B cell (primary cell): ENCODE measurements at places on chromosomes 6 and 20. TPM values are rescaled to one million over a fixed set of nuclear protein-coding genes. Genes with fewer than 3 reads are reported as not detected.

DNA sequence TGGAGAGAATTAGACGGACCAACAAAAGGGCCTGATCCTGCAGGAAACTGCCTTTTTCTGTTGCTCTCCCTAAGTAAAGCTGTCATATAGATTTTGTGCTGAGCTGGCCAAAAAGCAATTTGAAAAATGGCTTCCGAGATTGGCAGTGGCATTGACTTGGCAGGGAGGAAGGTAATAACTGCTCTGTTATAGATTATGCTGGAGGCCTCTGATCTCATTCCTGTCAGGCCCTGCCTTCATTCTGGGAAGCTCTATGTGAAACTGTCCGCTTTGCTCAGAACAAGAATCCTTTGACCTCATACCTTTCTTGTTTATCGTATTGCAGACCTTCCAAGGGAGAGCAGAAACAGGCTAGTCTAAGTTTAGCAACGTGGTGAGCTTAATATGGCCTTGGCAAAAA, 234.4 kb downstream of the PHACTR1 start:
- no peak overlapping the region for H3K27ac ChIP-seq
- no peaks in the 10 kb centered on the region for H3K4me1 ChIP-seq
- no peak for DNase-seq
- no peaks in the 10 kb centered on the region for H3K27me3 ChIP-seq

- H3K4me3 ChIP-seq, result no peak overlapping the region
- no peak for DNase-seq
- H3K36me3 ChIP-seq, result no peaks in the 10 kb centered on the region
- no peaks in the 10 kb centered on the region for H3K4me1 ChIP-seq
- no peak overlapping the region for H3K27ac ChIP-seq
Measured at GRCh38 chr6:45445749-45446549, 68.2 kb upstream of the SUPT3H start.

GRCh38 chr6:154993710-154994109, 1.4 kb upstream of the TIAM2 start:
- no peaks in the 10 kb centered on the region for H3K36me3 ChIP-seq
- no peak overlapping the region for H3K4me3 ChIP-seq
- no peak for DNase-seq
- no peaks in the 10 kb centered on the region for H3K27me3 ChIP-seq
- no peak overlapping the region for H3K27ac ChIP-seq
- peaks cover 8% of the 10 kb centered on the region for H3K4me1 ChIP-seq

DNA sequence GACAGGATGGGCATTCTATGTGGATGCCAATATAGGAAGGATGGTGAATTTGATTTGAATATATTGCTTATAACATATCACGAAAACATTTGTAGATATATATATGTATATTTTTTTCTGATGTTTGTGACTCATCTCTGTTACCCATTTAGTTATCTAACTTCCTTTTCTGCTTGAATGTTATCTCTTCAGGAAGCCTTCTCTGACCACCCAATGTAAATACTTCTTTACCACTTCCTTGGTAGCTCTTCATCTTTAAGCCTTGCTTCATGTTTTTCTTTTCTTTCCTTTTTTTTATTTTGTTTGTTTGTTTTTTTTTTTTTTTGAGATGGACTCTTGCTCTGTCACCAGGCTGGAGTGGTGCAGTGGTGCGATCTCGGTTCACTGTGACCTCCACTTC, 260.5 kb upstream of the EPHA7 start:
- no peak for DNase-seq
- H3K36me3 ChIP-seq, result no peaks in the 10 kb centered on the region
- no peaks in the 10 kb centered on the region for H3K4me1 ChIP-seq
- no peak overlapping the region for H3K4me3 ChIP-seq

GRCh38 chr6:143449714-143450452, 612 bp downstream of the ADAT2 start:
- peak overlapping the region; percentile 83 for H3K4me3 ChIP-seq
- H3K36me3 ChIP-seq, result no peaks in the 10 kb centered on the region
- peak overlapping the region; percentile 59 for H3K27ac ChIP-seq
- no peaks in the 10 kb centered on the region for H3K27me3 ChIP-seq

The TRIM10 gene
- not detected in 2 replicates for polyA plus RNA-seq

The TPD52L1 gene
- polyA plus RNA-seq, result not detected in 2 replicates

The RHAG gene
- not detected in 2 replicates for polyA plus RNA-seq

DNA sequence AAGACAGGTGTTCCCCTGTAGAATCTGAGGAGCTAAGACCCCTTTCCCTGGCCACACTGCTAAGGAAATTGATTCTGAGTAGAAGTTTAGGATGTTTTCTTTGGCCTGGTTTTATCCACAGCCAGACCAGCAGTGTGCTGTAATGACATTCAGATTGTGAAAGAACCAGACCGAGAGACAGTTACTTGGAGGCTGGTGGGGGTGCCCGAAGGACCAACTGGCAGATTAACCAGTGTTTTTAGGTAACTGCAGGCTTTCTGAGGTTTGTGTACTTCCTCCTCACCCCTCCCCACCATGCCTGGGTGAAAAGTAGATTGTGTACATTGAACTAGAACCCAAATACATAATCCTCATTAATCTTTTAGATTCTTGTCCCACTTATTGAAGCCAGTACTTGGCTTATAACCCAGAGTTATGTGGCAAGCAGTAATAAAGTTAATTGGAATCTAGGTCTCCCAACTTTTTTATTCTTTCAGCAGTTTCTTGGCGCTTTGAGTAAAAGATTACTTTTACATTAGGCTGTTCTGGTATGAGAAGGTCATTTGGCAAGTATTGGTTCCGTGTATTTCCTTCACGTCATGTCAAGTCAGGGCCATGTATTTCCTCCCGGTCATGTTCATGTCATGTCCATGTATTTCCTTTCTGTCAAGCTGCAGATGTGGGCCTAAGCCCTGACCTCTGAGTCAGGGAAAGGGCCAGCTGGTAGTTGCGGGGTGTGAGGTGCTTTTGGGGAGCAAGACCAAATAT, 93.7 kb downstream of the TCP11 start:
- H3K36me3 ChIP-seq, result no peaks in the 10 kb centered on the region
- no peak overlapping the region for H3K4me3 ChIP-seq
- DNase-seq, result no peak
- H3K4me1 ChIP-seq, result peaks cover 14% of the 10 kb centered on the region
- H3K27ac ChIP-seq, result no peak overlapping the region
- H3K27me3 ChIP-seq, result no peaks in the 10 kb centered on the region

DNA sequence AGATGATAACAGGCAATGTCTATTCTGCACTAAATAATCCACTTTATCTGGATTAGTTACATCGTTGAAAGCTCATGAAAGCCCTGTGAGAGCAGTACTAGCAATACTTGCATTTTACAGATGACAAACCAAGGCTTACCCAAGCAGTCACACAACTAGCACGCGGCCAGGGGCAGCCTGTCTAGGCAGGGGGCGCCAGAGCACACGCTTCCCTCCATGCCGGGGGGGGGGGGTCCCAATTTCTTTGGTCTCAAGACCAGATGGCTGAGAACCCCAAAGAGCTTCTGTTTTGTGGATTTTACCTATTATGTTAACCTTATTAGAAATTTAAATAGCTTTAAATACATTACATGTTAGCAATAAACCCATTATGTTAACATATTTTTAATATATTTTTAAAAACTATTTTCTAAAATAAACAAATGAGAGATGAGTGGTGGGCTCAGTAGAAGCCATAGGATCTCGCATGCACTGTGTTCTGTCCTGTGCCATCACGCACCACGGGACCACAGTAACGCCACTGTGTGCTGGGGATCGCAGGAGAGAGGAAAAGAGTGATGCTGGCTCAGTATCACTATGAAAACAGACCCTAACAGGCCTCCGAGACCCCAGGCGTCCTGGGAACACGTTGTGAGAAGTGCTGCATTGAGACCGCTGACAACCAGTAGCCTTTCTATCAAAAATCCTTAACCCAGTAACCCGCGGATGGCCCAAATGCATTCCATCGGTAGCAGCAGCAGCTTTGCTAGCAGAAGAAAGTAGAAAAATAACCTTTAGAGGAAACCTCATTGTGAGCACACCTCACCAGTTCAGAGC, 5.3 kb upstream of the PRR18 start:
- no peaks in the 10 kb centered on the region for H3K36me3 ChIP-seq
- no peak overlapping the region for H3K4me3 ChIP-seq
- peak; percentile 76 for DNase-seq
- H3K4me1 ChIP-seq, result peaks cover 4% of the 10 kb centered on the region
- H3K27ac ChIP-seq, result no peak overlapping the region

DNA sequence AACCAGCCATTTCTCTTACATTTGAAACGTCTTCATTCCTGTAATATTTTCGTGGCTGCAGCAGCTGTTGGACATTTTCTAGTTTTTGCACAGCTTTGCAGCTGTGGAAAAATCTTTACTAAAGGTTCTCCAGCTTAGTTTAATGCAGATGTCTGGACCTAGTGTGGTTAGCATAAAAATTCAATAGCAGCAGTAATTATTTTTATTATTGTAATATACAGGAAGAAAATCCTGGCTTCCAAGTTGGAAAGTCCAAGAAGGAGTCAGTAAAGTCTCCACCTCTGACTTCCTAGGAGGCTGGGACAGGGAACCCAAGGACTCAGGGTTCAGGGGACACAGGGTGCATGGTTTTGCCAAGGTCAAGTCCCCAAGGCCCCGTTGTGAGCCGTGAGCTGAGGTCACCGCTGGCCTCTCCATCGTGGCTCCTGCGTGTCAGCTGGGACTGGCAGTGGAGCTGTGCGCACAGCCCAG, 230.6 kb downstream of the FNDC1 start:
- no peak overlapping the region for H3K27ac ChIP-seq
- no peaks in the 10 kb centered on the region for H3K36me3 ChIP-seq
- H3K27me3 ChIP-seq, result no peaks in the 10 kb centered on the region
- no peak overlapping the region for H3K4me3 ChIP-seq
- no peak for DNase-seq

The FOXC1 gene
- 0.04 and 0.07 TPM in 2 replicates for polyA plus RNA-seq

GRCh38 chr20:64154590-64155257, 9.5 kb upstream of the MYT1 start:
- DNase-seq, result no peak
- H3K36me3 ChIP-seq, result no peaks in the 10 kb centered on the region
- H3K27ac ChIP-seq, result no peak overlapping the region
- no peaks in the 10 kb centered on the region for H3K4me1 ChIP-seq
- H3K27me3 ChIP-seq, result peaks cover under 1% of the 10 kb centered on the region
- H3K4me3 ChIP-seq, result no peak overlapping the region

DNA sequence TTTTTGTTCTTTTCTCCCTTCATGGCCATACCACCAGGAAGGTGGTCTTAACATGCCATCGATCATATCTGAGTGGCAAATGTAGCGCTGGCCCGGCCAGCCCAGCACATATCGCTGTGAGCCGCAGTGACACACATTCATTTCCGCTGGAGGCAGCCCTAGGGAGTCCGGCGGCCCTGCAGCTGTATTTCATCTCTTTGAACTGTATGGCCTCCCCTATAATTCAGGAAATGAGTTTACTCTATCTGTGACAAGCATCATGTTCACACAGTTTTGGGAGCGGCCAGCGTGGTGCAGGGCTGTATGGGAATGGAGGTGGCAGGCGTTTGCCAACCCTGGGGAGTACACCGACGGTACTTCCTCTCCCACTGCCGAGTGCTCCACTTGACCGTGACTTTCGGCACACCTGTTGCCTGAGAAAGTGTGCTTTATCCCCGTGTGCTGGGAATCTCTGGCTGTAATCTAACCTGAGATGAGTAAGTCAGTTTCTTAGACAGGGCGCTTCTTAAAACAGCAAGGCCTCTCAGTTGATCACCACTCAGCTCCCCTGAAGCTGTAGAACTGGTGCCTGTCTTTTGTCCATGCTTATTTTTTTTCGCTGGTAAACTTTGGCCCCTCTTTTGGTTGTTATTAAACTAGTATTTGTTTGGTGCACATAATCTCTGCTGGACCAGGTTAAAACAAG, 257.1 kb upstream of the TAB2 start:
- H3K4me1 ChIP-seq, result peaks cover 36% of the 10 kb centered on the region
- H3K4me3 ChIP-seq, result peak overlapping the region; percentile 45
- H3K27me3 ChIP-seq, result no peaks in the 10 kb centered on the region

DNA sequence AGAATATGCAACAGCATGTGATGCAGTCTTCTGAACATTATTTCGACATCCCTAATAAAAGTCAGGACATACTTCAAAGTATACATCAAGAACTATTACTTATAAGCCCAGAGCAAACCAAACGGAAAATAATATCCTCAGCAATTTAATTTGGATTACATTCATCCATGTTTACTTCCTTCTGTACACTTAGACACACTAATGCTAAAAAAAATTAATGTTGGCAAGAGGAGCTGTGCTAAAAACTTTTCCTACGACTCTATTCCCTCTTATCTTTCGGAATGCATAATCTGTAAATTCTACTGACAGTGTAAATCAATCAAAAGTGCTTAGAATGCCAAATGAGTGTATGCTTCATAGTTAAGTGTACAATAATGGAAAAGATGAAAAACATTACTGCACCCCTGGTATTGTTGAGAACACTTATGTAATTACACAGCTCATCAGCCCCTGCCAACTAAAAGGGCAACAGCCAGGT, 301.2 kb upstream of the HSF2 start:
- DNase-seq, result no peak
- no peaks in the 10 kb centered on the region for H3K36me3 ChIP-seq
- H3K4me3 ChIP-seq, result no peak overlapping the region
- H3K27me3 ChIP-seq, result no peaks in the 10 kb centered on the region

- H3K27me3 ChIP-seq, result no peaks in the 10 kb centered on the region
- no peak overlapping the region for H3K4me3 ChIP-seq
- H3K4me1 ChIP-seq, result no peaks in the 10 kb centered on the region
- H3K27ac ChIP-seq, result no peak overlapping the region
Measured at GRCh38 chr6:54320871-54321270, 12.6 kb downstream of the TINAG start.

The LST1 gene
- 29.4 and 30.5 TPM in 2 replicates for polyA plus RNA-seq

The MDC1 gene
- polyA plus RNA-seq, result 24.9 and 26.4 TPM in 2 replicates

- no peaks in the 10 kb centered on the region for H3K4me1 ChIP-seq
- no peak overlapping the region for H3K4me3 ChIP-seq
- no peak for DNase-seq
- H3K27ac ChIP-seq, result no peak overlapping the region
- H3K27me3 ChIP-seq, result no peaks in the 10 kb centered on the region
Measured at GRCh38 chr20:59783641-59784010, 149.8 kb downstream of the SYCP2 start.

DNA sequence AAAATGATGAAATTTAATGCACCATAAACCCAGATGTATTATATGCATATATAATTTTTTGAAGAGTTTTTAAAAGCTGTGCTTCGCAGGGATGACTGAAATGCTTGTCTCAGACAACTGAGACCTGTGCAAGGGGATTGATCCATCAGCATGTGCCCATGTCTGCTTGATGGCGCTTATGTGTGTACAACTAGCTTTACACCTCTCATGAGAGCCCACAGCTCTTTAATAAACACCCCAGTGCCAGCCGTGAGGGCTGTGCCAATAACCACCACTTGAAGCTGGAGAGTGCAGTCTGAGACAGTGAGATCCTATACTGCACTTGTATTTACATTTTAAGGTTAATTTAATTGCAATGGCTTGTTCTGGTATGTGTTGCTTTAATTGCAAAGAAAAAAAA, 225.5 kb downstream of the BCKDHB start:
- no peak overlapping the region for H3K4me3 ChIP-seq
- H3K27ac ChIP-seq, result no peak overlapping the region
- no peaks in the 10 kb centered on the region for H3K27me3 ChIP-seq
- no peaks in the 10 kb centered on the region for H3K4me1 ChIP-seq
- no peak for DNase-seq

The MOG gene
- polyA plus RNA-seq, result not detected in 2 replicates

GRCh38 chr6:142353690-142354089, 51.9 kb downstream of the ADGRG6 start:
- DNase-seq, result no peak
- no peak overlapping the region for H3K27ac ChIP-seq
- H3K27me3 ChIP-seq, result no peaks in the 10 kb centered on the region
- no peaks in the 10 kb centered on the region for H3K4me1 ChIP-seq

GRCh38 chr20:47810116-47810677, 24.9 kb upstream of the SULF2 start:
- no peak for DNase-seq
- H3K27me3 ChIP-seq, result no peaks in the 10 kb centered on the region
- H3K4me1 ChIP-seq, result no peaks in the 10 kb centered on the region
- no peaks in the 10 kb centered on the region for H3K36me3 ChIP-seq
- H3K4me3 ChIP-seq, result no peak overlapping the region
